ENCODE measurements at places on chromosomes 2 and 18.

- no peak for DNase-seq
Measured at GRCh38 chr2:233414273-233414654, 60.0 kb downstream of the DGKD start.

GRCh38 chr2:159960414-159960813 lies 102.0 kb downstream of the PLA2R1 start:
- DNase-seq = no peak

DNA sequence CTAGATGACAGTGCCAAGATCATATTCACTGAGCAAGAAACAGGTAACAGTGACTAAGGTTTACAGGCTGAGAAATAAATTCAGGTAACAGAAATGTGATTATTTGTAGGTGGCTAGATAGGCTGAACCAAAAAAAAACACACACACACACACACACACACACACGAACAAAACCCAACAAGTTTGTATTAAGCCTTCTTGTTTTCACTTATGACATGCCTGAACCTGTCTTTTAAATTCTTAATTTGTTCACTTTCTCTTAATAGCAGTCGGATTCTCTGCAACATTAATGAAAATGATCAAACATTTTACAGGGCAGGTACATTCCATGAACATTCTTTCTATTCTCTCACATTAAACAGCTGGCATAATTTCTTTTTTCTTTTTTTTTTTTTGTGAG lies 18.8 kb upstream of the KIDINS220 start:
- DNase-seq = no peak

GRCh38 chr2:3768960-3769765 lies 65.8 kb downstream of the DCDC2C start:
- DNase-seq = no peak

DNA sequence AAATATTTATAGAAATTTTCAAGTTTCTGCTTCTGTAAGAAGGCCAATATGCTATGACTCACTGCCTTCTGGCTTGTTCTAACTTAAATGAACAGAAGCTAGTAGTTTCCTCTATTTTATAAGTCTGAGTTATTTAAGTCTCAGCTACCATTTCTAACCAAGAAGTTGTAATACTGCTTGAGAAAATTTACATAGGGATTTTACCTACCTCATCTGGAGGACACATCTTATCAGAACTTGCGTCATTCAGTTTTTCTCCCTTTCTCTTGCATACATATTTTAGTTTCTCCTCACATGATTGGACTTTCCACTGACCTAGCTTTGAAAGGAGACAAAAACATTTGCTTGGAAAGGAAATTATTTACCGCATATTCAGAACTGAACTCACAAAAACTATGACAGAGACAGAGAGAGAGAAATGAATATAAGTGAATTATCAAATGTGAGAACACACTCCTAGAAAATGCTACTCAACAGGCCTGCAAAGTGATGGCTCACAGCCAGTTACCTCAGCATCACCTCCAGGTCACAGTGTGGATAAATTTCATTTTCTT lies 81.1 kb upstream of the CD302 start:
- DNase-seq = no peak

DNA sequence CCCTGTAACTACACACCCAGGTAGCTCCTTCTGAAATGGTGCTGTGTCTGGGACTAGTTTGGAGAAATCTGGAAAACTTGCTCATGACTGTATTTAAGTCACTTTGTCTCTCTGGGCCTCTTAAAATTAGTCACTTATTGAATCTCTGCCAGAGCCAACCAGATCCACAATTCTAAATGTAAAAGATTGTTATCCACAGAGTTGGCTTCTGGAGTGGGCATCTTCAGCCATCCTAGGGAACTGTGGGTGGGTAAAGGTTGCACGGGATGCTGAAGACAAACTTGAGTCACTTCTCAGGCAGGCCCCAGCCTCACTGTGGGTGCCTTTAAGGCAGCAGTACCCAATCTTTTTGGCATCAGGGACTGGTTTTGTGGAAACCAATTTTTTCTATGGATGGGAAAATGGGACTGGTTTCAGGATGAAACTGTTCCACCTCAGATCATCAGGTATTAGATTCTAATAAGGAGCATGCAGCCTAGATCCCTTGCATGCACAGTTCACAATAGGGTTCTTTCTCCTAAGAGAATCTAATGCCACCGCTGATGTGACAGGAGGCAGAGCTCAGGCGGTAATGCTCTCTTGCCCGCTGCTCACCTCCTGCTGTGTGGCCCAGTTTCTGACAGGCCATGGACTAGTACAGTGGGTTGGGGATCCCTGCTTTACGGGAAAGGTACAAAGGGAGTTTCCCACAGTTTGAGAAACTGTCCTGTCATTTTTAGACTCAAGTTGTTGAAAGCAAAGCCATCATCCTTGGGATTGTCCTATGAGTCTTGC lies 98.3 kb upstream of the SPRED2 start:
- no peak for DNase-seq

GRCh38 chr2:239818086-239818485 lies 207.1 kb downstream of the NDUFA10 start:
- no peak for DNase-seq

DNA sequence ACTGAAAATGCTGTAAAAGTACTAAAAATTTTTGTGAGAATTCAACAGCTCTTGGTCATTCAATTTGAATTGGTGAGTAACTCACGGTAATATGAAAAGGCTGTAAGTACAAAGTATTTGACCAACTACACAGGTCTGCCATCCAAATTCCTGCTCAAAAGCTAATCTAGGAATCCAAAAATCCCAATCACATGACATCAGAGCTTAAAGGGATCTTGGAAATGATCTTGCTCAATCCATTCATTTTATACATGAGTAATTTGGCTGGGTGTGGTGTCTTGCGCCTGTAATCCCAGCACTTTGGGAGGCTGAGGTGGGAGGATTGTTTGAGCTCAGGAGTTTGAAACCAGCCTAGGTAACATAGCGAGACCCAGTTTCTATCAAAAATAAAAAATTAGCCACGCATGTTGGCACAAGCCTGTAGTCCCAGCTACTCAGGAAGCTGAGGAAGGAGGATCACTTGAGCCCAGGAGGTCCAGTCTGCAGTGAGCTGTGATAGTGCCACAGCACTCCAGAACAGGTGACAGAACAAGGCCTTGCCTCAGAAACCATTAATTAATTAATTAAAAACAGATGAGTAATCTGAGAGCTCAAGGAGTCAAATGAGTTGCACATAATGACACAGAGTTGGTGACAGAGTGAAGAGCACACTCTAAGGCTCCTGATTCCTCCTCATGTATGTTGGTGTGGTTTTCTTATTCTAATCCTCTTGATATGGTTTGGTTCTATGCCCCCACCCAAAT lies 19.8 kb downstream of the SPIRE1 start:
- DNase-seq = no peak

GRCh38 chr2:111944531-111945210 lies 46.3 kb downstream of the MERTK start:
- no peak for DNase-seq

GRCh38 chr18:28281400-28281799 lies 104.5 kb upstream of the CDH2 start:
- DNase-seq = no peak

- no peak for DNase-seq
Measured at GRCh38 chr18:10659000-10659399, 133.2 kb downstream of the NAPG start.

- no peak for DNase-seq
Measured at GRCh38 chr2:201931951-201932350, 101.7 kb upstream of the FZD7 start.

GRCh38 chr2:240231838-240232244 lies 91.4 kb upstream of the OTOS start:
- DNase-seq = no peak

DNA sequence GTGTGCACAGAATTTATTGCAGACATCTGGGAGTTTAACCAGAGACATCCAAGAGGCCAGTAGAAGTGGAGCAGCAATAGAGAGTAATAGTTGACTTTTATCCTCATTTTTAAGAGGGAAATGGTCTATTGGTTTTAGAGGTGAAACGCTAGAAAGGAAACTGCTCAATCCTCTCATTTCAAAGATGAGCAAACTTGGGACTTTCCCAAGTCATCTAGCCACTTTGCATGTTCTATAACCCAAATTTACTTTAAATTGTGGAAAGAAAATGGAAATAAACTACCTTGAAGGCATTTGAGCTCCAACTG lies 601.7 kb downstream of the ARHGAP15 start:
- no peak for DNase-seq

Data from NCI-H1105 treated with DMSO at 0.1 percent for 48 hours (cell line).